ENCODE measurements at places on chromosomes 6 and 20.
A peak's percentile ranks its signal among the peaks of the same experiment; 100 is the strongest.

- no peak for DNase-seq
- no peaks in the 10 kb centered on the region for H3K27me3 ChIP-seq
- no peak overlapping the region for H3K4me3 ChIP-seq
Observed at GRCh38 chr20:45952861-45953260, 18.4 kb downstream of the PCIF1 start.

DNA sequence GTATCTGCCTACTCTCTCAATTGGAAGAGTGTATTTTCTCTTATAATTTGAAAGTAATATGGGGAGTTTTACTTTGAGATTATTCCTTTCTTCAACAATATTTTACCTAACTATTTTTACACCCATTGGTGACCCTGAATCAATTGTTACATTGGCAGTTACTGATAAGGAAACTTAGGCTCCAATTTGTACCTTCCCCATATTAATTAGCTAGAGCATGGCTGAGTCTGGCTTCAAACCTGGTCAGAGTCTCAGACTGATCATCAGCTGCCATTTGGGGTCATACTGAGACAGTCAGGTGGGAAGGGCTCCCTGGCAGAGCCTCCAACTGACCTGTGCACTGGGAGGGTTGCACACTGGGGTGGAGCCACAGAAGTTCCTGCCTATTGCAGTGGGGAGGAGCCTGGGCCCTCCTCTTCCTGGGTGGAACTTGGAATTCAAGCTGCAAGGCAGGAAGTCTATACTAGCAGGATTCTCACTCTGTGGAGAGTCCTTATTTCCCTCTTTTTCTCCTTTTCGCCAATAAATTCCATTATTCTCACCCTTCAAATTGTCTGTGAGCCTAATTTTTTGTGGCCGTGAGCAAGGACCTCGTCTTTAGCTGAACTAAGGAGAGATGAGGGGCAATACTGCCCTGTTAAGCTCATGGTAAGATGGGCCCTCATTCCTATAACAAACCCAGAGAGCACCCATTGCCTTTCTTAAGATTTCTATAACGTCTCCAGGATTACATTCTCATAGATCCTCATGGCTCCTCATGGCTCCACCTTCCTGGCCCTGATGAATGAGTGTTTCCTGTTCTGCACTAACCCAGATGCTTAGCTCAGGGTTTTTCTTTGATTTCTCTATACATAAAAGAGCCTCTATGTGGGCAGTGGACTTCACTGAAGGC, 285.1 kb downstream of the ADGB start:
- no peaks in the 10 kb centered on the region for H3K27me3 ChIP-seq
- H3K4me3 ChIP-seq: no peak overlapping the region
- DNase-seq: no peak
- H3K4me1 ChIP-seq: peaks cover 16% of the 10 kb centered on the region
- H3K27ac ChIP-seq: no peak overlapping the region

- H3K4me1 ChIP-seq: peaks cover 48% of the 10 kb centered on the region
- no peak overlapping the region for H3K4me3 ChIP-seq
- no peaks in the 10 kb centered on the region for H3K36me3 ChIP-seq
- no peak for DNase-seq
- peaks cover 15% of the 10 kb centered on the region for H3K27me3 ChIP-seq
Observed at GRCh38 chr6:29678114-29678513, 2.8 kb downstream of the ZFP57 start.

GRCh38 chr6:166997768-166998255, 1.4 kb upstream of the CEP43 start:
- peak overlapping the region; percentile 66 for H3K4me3 ChIP-seq
- peak overlapping the region; percentile 89 for H3K27ac ChIP-seq
- H3K27me3 ChIP-seq: no peaks in the 10 kb centered on the region
- peak; percentile 68 for DNase-seq

DNA sequence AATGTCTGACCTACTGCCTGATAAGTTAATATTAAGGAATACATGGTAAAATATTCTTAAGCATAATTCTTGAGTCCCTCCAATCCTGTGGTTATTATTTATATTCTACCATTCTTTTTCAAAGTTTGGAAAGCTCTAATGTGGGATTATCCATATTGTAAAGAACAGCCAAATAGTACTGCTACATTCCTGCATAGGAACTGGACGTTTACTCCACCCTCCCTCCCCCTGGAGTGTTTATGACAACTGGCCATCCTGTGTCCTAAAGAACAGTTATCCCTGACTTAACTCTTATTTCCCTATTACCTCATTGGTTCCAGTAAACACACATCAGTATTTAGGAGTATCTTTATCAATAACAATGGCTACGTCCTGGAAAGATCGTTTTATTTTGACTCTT, 308.7 kb upstream of the TFAP2D start:
- H3K27me3 ChIP-seq: no peaks in the 10 kb centered on the region
- no peak overlapping the region for H3K27ac ChIP-seq

DNA sequence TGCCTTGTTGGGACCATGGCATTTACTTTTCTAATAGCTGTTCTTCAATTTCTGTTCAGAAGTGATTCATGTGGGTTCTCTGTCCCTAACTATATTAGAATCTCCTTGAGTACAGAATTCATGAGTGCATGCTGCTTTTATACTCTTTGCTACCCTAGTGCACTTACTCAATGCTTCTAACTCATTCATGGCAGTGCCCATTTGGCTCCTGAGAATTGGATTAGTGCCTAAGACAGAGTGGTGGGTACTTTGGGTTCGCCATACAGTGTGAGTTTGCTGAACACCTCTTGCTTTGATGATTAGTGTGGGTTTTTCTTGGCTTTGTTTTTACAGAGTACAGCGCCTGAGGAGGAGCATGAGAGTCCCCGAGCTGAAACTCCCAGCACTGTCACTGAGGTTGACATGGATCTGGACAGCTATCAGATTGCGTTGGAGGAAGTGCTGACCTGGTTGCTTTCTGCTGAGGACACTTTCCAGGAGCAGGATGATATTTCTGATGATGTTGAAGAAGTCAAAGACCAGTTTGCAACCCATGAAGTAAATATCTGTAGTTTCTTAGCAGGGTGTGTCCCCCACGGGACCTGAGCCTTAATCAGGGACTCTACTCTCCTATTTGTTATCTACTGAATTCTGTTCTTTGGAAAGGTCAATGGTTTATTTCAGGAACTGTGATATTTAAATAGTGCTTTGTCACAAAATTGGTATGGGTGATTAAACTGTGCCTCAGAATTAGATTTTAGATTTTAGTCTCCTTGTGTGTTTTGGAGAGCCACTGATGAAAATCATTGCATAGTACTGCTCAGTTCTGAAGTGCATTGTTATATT, 150.7 kb downstream of the UTRN start:
- no peaks in the 10 kb centered on the region for H3K27me3 ChIP-seq
- no peaks in the 10 kb centered on the region for H3K4me1 ChIP-seq
- no peak for DNase-seq

- H3K27ac ChIP-seq: peak overlapping the region; percentile 35
- DNase-seq: no peak
- peaks cover 40% of the 10 kb centered on the region for H3K4me1 ChIP-seq
- H3K4me3 ChIP-seq: no peak overlapping the region
- H3K27me3 ChIP-seq: no peaks in the 10 kb centered on the region
Observed at GRCh38 chr6:161200610-161201370, 73.1 kb downstream of the AGPAT4 start.

- H3K27ac ChIP-seq: no peak overlapping the region
- no peak overlapping the region for H3K4me3 ChIP-seq
- DNase-seq: no peak
- H3K36me3 ChIP-seq: 0 out of 2 replicates have a peak, but pooled peaks cover 4% of the 10 kb centered on the region
Observed at GRCh38 chr6:38302081-38302480, 337.6 kb downstream of the BTBD9 start.

DNA sequence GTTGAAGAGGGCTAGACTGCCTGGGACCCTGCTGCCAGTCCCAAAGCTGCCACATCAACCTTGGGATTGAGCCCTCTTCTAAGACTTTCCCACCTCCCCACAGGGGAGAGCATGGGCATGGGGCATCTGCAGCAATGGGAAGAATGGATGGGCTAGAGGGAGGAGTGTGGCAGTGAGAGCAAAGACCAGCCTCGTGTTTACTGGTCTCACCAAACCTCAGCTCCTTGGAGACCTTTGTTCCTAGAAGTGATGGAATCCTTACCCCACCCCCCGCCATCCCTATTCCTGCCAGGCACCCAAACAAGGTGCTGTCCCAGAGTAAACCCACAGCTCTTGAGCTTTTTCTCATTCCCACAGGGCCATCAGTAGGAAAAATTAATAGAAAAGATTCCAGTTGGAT, 20.0 kb upstream of the ARMC12 start:
- H3K4me3 ChIP-seq: no peak overlapping the region
- H3K4me1 ChIP-seq: peaks cover 49% of the 10 kb centered on the region
- no peak for DNase-seq
- no peaks in the 10 kb centered on the region for H3K36me3 ChIP-seq
- no peak overlapping the region for H3K27ac ChIP-seq

GRCh38 chr20:53208110-53208832, 236.1 kb downstream of the TSHZ2 start:
- peak; percentile 81 for DNase-seq
- H3K27ac ChIP-seq: no peak overlapping the region
- no peaks in the 10 kb centered on the region for H3K27me3 ChIP-seq
- no peak overlapping the region for H3K4me3 ChIP-seq

DNA sequence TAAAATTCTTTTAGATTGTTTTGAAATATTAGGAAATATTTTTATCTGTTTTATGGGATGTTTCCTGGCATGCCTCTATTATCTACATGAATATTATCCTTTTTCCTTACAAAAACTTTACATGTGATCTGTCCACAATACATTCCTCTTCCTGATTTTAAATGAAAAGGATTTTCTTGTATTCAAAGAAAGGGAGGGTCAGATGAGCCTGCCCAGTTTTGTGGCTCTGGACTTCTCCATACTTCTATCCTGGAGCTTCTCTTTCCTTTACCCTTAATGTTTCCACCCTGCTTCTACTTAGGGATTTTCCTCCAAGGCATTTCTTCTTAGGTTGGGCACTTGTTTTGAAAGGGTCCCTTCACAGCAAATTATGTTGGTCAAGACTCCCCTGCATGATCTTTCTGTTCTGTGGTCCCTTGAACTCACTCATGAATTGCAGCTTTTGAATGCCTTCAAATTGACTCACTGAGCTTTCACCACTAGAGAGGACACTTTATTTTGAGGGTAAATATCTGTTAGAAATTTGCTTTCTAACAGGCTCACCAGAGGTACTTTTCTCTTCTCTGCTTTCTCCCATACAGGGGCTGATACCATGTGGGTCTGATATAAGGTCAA, 104.9 kb downstream of the CENPW start:
- H3K4me1 ChIP-seq: peaks cover 9% of the 10 kb centered on the region
- H3K27me3 ChIP-seq: no peaks in the 10 kb centered on the region
- H3K27ac ChIP-seq: no peak overlapping the region
- no peak for DNase-seq

GRCh38 chr6:7173843-7174503, 66.2 kb downstream of the RREB1 start:
- no peaks in the 10 kb centered on the region for H3K27me3 ChIP-seq
- peaks cover 67% of the 10 kb centered on the region for H3K4me1 ChIP-seq
- peak overlapping the region; percentile 98 for H3K27ac ChIP-seq

DNA sequence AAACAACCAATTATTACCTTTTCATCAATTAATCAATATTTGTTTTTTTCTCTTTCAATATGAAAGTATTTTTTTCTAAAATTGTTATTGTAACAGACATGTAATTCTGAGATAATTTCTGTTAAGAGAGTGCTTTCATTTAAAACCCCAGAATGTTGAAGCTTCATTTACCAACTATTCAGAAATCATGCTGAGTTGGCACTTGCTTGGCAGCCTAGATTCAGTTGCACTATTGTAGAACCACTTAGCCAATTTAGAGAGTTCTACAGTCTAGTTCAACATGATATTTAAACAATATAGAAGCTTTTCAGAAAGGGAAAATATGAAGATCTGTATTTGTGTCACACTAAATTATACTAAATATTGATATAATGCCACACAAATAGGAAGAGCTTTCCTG, 56.1 kb upstream of the NKAIN2 start:
- no peaks in the 10 kb centered on the region for H3K27me3 ChIP-seq
- no peak for DNase-seq
- no peaks in the 10 kb centered on the region for H3K36me3 ChIP-seq

DNA sequence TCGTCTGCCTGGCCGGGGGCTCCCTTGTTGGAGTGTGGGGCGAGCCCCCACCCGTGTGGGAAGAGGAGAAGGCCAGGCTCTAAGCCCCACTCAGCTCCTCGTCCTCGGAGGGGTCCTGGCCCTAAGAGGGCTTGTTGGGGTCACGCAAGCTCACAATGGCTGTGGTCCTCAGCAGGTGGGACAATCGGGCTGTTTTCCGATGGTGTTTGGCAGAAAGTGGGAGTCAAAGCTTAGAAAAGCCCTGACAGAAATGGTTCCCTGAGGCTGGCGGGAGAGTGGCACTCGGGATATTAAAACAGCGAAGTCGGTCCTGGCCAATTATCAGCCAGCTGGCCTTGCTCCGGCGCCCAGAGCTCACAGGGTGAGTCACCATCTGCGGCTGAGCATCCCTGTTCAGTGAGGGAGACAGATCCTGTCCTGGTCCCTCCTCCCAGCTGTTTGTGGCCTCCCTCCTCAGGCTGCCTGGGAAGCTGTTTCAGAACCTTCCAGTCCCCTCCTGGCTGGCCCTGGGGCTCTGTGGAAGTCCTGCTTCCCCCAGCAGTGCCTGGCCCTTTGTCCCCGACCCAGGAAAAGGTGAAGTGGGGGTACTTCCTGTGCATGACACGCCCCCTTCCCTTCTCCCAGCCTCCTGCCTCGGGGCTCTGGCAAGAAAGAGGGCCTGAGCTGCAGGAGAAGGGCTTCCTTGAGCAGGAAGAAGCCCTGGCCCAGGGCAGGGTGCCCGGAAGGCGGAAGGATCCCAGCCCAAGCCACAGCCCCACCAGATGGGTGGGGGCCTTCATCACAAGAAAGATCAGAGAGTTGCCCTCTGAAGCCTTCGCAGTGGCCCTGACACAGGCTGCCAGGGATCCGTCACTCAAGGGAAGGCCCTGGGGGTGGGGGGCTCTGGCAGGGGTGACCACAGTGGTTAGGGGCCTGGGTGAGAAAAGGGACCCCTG, 53.6 kb upstream of the BHLHE23 start:
- H3K4me1 ChIP-seq: no peaks in the 10 kb centered on the region
- H3K27me3 ChIP-seq: no peaks in the 10 kb centered on the region
- H3K4me3 ChIP-seq: no peak overlapping the region
- H3K36me3 ChIP-seq: no peaks in the 10 kb centered on the region

DNA sequence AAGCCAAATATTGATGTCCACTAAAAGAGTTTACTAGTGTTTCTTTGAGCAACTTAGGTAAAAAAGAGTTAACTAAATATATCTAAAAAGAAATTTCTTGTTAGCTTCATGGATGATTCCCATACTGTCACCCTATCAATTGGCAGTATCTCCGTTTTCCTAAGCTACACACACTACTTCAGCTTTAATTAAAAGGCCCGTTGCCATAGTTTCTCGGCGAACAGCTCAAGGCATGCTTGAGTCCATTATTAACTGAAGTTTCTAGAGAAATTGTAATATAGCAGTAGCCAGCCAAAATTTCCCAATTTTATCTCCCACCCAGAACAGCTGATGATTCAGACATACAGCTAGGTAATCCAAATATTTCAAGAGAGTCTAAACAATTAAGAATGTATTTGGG, 20.0 kb upstream of the BEND6 start:
- H3K4me3 ChIP-seq: no peak overlapping the region
- H3K4me1 ChIP-seq: no peaks in the 10 kb centered on the region
- no peak overlapping the region for H3K27ac ChIP-seq
- H3K36me3 ChIP-seq: no peaks in the 10 kb centered on the region

Data from WTC11 (cell line).